ENCODE measurements at places on chromosomes 1 and 21.

DNA sequence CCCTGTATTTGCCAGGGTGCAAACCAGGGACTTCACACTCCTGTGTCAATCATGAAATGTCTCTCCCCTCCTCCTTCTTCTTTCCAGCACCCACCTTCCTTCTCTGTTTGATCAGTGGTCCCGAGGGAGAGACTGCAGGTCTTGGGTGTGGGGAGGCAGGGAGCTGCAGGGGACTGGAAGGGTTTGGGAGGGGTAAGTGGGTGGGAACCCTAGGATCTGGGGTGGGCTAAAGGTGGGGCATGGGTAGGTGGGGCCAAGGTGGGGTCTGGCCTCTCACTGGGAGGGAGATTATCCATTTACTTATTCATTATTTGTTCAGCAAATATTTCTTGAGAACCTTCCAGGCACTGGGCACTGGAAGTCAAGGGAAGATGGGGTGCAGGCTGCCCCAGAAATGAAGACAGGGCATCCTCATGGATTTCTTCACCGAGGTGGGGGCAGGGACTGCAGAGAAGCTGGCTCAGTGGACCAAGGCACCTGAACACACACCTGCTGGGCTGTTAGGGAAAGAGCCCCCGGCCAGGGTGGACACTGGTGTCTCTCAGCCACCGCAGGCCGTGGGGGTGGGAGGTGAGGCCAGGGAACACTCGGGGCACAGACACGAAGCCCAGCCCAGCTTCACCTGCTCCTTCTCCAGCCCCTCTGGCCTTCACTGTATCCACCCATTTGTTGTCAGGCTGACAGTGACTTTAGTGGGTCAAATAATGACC lies 193.9 kb upstream of the C1orf174 start:
- DNase-seq: no peak

- DNase-seq: no peak
Observed at GRCh38 chr1:173015629-173016028, 35.1 kb downstream of the TNFSF18 start.

- no peak for DNase-seq
Observed at GRCh38 chr1:37290718-37291117, 183.7 kb upstream of the ZC3H12A start.

DNA sequence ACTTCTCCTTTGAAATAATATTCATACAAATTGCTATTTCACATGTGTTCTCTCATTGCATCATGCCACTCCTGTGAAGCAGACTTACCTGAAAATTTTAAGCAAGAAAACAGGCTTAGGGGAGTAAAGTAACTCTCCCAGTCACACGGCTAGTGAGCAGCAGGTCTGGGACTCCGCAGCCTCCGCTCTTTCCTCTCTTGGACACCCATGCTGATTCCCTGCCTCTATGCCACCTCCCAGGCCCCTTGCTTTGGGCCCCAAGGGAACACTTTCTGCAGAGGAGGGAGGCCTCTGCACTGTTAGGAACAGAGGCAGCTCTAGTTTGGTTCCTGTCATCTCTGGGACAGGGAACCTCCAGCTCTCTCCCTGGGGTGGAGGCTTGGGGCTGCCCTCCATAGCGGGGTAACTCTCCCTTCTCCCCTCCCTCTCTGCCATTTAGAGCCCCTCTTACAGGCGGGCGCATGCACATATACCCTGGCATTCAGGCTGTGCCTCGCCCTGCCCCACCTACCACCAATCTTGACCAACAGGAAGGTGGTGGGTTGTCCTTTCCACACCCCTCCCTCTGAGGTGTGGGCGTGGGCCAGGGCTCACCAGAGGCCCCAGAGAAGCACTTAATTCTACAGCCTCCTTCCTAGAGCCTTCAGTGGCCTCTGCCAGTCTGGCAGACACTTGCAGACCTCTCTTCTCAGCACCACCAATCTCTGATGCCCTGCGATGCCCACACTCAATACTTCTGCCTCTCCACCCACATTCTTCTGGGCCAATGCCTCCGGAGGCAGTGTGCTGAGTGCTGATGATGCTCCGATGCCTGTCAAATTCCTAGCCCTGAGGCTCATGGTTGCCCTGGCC lies at the start of gene RXFP4:
Gene RXFP4 (plus strand): TSS at position 646 of the 852 bp plus-strand sequence. CDS start 72 bp downstream, at position 718.
- peak; percentile 80 for DNase-seq

- no peak for DNase-seq
Observed at GRCh38 chr1:210532223-210532598, 203.5 kb downstream of the HHAT start.

DNA sequence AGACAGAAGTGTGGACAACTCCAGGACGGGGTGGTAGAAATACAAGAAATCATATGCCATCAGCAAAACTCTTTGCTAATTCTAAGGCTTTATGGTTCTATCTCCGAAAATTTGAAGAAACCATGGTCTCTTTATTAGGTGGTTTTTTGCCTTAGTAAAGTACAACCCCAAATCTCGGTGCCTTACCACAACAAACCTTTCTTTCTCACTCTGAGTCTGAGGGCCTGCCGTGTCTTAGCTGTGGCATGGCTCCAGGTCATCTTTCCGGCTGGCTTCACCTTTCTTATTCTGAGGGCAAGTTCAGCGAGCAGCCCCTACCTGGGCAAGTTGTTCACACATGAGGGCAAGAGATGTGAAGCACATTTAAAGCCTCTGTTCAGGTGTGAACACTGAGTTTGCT lies 280.6 kb downstream of the TTLL7 start:
- no peak for DNase-seq

- no peak for DNase-seq
Observed at GRCh38 chr21:42595283-42596187, 57.9 kb upstream of the PDE9A start.

DNA sequence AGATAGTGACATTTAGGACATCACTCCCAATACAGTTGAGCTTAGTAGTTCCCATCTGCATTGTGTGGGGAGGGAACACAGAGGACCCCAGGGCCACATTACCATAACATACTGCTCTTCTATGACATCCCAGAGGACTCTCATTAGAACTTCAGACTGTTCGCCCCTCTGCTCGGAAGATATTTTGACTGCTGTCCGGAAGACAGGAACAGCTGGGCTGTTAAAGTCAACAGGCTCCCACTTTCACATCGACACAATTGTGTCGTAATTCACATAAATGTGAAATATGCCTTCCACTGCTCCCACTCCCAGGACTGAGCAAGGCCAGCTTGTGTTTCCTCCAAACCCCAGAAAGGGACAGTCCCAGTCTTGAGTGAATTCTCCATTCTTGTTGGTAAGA lies 158.4 kb downstream of the SEC16B start:
- DNase-seq: no peak

- DNase-seq: no peak
Observed at GRCh38 chr1:89955311-89956205, 39.4 kb upstream of the ZNF326 start.

- no peak for DNase-seq
Observed at GRCh38 chr1:200949626-200950025, 54.9 kb downstream of the INAVA start.

GRCh38 chr1:47751996-47752451 lies 245.2 kb downstream of the TRABD2B start:
- no peak for DNase-seq

GRCh38 chr1:170407581-170407980 lies 124.4 kb upstream of the GORAB start:
- DNase-seq: no peak

GRCh38 chr1:117608758-117609157 lies 2.9 kb downstream of the TENT5C start:
- DNase-seq: no peak

DNA sequence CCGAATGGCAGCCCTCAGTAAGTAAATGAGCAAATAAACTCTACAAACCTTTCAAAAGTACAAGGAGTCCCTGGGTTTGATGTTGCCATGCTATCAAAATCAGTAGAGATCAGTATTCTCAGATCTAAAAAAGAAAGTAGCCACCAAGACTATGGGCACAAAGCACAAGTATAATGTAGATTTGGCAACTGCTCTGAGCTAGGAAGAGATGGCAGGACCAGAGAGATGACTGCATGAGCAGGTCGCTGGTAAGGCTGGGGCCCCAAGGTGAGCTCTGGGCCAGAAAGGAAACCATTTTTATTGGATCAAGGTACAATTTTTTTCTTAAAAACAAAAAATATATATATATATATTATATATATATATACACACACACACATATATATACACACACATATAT lies 3.1 kb upstream of the ADORA3 start:
- DNase-seq: no peak

DNA sequence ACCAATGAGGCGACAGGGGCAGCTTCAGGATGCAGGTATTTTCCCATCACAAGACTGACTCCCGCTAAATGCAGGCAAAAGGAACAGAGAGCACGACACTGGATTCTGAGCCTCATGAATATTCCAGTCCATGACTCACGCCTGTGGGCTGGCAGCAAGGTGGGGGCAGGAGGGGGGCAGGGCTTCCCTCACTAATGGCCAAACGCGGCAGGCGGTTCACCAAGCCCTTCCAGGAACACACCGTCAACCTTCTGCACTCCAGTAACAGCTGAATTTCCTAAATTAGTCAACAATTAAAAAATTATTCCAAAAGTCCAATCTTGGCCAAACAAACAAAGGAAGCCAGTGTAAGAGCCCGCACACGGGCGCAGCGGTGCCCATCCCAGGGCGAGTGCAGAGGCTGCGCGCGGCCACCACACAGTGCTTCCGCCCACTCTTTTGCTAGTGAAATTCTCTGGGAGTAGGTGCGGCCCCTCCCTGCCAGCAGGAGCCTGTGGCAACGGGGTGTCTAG lies 12.5 kb upstream of the GPR153 start:
- no peak for DNase-seq

- no peak for DNase-seq
Observed at GRCh38 chr1:93670141-93670540, 11.5 kb downstream of the BCAR3 start.

DNA sequence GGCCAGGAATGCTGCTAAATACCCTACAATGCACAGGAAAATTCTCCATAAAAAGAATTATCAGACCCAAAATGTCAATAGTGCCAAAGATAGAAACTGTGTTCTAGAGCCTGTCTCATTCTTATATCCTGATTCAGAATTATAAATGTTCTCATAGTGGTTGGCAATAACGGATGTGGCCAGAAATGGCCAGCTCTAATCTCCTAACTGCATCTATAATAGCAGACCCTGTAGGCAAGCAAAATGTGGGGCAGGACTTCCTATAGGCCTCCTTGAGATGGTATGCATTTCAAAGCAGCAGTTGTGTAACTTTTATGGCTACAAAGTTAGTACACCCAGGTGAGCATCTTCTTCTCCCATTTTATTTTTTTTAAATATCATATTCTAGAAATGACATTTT lies 95.9 kb upstream of the SGIP1 start:
- DNase-seq: no peak

GRCh38 chr1:17544776-17545350 lies 5.4 kb downstream of the ARHGEF10L start:
- no peak for DNase-seq

GRCh38 chr1:186782791-186783190 lies 46.0 kb upstream of the PLA2G4A start:
- DNase-seq: no peak

GRCh38 chr1:175434283-175434860 lies 241.8 kb upstream of the KIAA0040 start:
- no peak for DNase-seq

- no peak for DNase-seq
Observed at GRCh38 chr1:39413902-39414528, 77.4 kb upstream of the BMP8A start.

DNA sequence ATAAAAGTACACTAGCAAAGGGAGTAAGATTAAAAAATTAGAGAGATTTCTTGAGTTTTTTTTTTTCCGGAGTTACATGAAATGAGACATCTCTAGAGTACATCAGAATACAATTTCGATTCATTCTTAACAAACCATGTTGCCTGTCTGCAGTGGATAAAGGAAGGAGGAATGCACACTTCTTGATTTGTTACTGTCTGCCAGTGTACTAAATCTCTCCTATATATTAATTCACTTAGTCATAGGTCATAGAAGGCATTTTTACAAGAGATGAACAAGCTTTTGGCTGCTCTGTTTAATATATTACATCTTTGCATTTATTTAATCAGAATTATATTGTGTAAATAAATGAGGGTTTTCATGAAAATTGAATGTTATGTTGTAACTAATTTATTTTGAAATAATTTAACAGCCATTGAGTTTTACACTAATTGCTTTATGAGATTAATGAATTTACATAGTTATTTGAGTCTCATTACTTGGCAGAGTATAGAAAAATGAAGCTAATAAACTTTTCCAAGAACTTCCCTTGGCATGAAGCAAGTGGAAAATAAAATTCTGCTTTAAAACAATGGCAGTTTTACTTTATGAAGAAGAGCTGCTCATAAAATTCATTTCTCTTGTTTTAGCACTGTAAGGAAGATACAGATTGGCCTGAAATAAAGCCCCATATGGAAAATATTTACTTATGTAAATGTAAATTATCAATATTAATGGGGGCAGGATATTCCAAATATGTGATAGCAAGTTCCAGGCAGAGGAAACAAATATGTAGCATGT lies 1284.7 kb downstream of the BRINP3 start:
- DNase-seq: no peak

GRCh38 chr1:247209396-247209795 lies 37.6 kb upstream of the ZNF124 start:
- DNase-seq: no peak

- peak; percentile 34 for DNase-seq
Observed at GRCh38 chr1:27416387-27417111, 24.1 kb downstream of the GPR3 start.

DNA sequence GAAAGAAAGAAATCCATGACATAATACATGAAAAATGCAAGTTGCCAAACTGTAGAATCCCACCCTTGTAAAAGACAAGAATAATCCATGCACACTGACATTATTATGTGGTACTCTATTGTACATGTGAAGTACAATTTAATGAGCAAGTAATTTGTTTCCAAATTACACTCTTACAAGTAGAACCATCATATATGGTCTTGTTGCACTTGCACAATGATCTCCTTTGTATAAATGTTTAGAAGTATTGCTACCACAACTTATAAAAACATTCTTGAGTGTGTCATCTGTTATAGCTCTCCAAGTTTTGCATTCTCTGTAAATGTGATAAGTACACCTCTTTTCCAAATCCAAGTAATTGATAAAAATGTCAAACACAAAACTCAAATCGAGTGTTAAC lies 29.1 kb upstream of the ZNF281 start:
- DNase-seq: no peak

- DNase-seq: no peak
Observed at GRCh38 chr1:204979891-204980649, 62.9 kb upstream of the CNTN2 start.

DNA sequence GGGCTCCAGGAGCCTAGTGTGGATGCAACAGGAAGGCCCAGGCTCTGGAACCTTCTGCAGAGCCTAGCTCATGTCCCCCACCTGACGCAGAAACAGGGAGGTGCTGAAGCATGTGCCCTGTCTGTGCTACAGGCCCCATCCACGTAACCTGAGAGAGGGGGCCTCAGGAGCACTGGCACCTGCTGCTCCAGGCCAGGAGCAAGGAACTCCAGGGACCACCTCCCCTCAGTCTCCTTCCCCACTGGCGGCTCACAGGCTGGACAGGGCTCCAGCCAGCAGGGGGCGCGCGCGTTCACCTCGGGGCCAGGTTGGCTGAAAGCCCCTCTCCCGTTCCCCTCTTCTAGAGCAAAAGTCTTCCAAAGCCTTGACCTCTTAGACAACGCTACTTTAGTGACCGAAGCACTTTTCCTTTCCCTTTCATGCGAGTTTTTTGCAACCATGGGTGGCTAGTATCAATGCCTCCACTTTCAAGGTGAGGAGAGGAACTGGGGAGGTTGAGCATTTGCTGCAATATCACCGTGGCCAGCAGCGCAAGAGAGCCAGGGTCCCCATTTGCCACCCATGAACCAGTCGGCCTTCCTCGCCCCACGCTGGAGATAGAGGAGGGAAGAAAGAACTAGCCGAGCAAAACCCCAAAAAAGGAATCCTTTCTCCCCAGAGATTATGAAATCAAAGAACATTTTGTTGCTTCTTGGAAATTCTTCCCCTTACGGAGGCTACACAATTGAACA lies 52.4 kb upstream of the GPR157 start:
- no peak for DNase-seq

- DNase-seq: no peak
Observed at GRCh38 chr1:167630568-167631385, 745 bp downstream of the RCSD1 start.

All from NCI-H460 (cell line).